ENCODE measurements at places on chromosomes 2 and 18.

- DNase-seq: no peak
These were observed 118.1 kb upstream of the EPAS1 start for GRCh38 chr2:46179037-46179621.

- no peak for DNase-seq
These were observed 84.3 kb downstream of the MGAT5 start for GRCh38 chr2:134338208-134338607.

GRCh38 chr2:114727012-114727411, 284.6 kb downstream of the DPP10 start:
- no peak for DNase-seq

DNA sequence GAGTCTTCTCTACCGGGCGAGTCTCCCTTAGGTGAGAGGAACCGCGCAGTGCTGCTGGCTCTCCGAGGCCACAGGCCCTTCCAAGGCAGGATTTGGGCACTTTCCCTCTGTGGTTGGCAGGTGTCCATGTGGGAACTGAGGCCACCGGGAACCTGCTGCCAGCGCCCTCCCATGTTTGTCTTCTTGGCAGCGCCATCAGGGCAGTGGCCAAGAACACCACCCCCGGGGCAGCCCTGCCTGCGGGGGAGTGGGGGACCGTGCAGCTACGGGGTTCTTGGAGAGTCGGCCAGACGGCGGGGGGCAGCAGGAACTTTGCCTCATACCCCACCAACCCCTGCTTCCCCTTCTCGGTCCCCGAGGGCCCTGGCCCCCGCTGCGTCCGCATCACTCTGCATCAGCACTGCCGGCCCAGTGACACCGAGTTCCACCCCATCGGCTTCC, 10.0 kb downstream of the CAPN10 start:
- DNase-seq: no peak

- no peak for DNase-seq
These were observed 16.4 kb upstream of the RGPD8 start for GRCh38 chr2:112449854-112450253.

- no peak for DNase-seq
These were observed 4.1 kb downstream of the MBD2 start for GRCh38 chr18:54220406-54220805.

GRCh38 chr2:102021779-102022178, 30.0 kb downstream of the IL1R2 start:
- DNase-seq: no peak

- no peak for DNase-seq
These were observed 125.2 kb downstream of the SH3BP4 start for GRCh38 chr2:235077046-235077445.

DNA sequence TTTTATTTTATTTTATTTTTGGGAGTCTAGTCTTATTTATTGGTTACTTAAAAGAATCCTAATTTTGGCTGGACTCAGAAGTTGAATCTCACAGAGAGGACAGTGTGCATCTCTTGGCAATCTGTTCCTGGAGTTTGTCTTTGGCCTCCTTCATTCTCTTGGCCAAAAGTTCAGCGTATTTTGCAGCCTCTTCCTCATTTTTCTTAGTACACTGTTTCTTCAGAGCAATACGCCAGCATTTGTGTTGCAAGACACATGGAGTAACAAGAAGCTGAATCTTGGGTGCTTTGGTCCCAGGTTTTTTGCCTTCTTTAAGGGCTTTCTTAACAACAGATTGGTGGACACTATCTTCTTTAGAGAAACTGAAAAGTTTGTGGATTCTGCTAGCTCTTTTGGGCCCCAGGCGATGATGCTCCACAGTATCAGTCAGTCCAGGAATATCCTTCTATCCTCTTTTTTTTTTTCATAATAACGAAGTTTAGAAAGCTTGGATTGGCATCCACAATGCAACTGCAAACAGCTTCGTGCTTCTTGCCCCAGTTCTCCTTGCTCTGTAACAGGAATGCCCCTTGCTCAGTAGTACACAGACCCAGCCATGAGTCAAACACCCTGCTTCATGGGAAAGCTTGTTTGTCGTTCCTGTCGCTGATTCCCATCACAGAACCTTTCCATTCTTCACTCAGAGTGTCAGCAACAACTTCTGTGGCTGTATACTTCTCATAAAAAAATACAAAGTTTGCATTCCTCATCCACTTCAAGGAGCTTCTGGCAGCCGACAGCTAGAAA, 34.8 kb upstream of the RFX8 start:
- DNase-seq: no peak

DNA sequence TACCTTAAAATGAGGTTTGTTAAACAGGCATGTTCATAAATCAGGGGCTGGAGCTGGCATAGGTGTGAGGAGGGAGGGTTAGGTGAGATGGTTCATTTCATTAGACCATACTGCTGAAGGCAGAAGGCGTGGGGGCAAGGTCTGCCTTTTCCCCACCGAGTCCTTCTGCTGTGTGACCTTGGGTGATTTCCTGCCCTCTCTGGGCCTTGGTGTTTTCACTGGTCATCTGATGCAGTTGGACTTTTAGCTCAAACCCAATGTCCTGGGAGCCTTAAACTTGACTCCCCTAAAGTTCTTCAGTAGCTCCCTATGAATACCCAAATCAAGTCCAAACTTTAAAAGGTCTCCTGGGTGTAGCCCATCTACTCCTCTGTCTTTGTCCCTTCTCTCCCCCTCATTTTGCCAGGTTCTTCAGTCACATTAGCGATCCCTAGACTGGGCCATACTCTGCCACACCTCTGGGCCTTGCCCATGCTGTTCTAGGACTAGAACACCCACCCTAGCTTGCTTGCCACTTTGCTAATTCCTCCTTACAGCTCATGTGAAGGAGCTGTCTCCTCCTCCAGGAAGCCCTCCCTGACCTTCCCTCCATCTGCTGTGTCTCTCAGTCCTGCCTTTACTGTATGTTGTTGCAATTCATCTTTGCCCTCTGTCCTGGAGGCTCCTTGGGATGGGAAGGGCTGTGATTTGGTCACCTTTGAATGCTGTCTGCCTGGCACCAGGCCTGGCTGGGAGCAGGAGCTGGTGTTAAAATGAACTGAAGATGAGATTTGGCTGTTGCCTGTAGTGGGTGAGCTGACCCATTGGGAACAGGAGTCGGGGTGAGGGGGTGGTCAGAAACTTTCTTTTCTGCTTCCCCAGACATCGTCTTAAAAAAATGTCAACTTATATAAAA, 85.4 kb upstream of the HS6ST1 start:
- no peak for DNase-seq

GRCh38 chr2:230650585-230651137, 62.0 kb upstream of the CAB39 start:
- DNase-seq: no peak

DNA sequence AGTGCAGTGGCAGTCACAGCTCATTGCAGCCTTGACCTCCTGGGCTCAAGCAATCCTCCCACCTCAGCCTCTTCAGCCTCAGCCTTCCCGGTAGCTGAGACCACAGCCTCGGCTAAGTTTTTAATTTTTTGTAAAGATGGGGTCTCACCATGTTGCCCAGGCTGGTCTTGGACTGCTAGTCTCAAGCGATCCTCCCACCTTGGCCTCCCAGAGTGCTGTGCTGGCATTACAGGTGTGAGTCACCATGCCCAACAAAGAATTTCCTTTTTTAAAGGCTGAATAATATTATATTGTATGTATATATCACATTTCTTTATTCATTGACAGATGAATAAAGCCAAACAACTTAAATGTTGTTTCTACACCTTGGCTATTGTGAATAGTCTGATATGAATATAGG, 42.5 kb downstream of the MOB4 start:
- DNase-seq: no peak

DNA sequence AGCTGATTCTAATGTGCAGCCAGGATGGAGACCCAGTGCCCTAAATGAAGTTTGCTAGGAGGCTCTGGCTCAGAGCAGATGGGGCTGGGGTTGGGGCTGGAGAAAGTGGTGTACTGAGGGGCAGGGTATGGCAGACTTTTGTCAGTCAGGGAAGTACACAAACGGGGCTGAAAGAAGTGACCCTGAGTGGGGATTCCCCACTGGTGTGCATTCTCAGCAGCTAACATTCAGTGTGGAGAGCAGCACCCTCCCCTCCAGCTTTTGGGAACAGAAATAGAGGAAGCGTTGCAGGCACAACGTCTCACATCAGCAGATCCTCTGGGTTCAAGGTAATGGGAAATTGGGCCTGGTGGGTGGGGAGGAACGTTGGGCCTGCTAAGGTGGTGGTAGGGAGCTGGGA, 89.1 kb upstream of the GCFC2 start:
- no peak for DNase-seq

Measured in mucosa of descending colon (tissue), 3 donors.